ENCODE measurements at places on chromosomes 1 and 21. TPM values are rescaled to one million over a fixed set of nuclear protein-coding genes. Genes with fewer than 3 reads are reported as not detected.

Gene HCN3
- total RNA-seq: 2.7 TPM

GRCh38 chr1:214649607-214650006, 46.6 kb downstream of the CENPF start:
- DNase-seq: no peak

- DNase-seq: no peak
These were observed 45.3 kb upstream of the KCNE1 start for GRCh38 chr21:34557261-34557660.

Gene RHEX
- total RNA-seq: 34.8 TPM

DNA sequence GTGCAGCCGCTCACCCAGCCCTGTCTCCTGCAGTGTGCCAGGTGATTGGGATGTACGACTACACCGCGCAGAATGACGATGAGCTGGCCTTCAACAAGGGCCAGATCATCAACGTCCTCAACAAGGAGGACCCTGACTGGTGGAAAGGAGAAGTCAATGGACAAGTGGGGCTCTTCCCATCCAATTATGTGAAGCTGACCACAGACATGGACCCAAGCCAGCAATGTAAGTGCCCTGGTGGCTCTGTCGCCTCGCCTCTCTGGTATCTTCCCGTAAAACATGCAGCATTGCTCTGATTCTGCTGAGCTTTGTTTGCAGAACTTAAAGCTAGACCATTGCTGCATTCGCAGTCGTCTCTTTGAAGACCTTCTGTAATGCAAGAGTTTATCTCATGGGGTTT, 79.2 kb downstream of the ATP5PO start:
- DNase-seq: no peak
